ENCODE measurements at places on chromosomes 1 and 21.

- DNase-seq: no peak
Measured at GRCh38 chr1:65793359-65793732, 651 bp downstream of the PDE4B start.

- no peak for DNase-seq
Measured at GRCh38 chr1:182426442-182427430, 23.2 kb upstream of the RGSL1 start.

DNA sequence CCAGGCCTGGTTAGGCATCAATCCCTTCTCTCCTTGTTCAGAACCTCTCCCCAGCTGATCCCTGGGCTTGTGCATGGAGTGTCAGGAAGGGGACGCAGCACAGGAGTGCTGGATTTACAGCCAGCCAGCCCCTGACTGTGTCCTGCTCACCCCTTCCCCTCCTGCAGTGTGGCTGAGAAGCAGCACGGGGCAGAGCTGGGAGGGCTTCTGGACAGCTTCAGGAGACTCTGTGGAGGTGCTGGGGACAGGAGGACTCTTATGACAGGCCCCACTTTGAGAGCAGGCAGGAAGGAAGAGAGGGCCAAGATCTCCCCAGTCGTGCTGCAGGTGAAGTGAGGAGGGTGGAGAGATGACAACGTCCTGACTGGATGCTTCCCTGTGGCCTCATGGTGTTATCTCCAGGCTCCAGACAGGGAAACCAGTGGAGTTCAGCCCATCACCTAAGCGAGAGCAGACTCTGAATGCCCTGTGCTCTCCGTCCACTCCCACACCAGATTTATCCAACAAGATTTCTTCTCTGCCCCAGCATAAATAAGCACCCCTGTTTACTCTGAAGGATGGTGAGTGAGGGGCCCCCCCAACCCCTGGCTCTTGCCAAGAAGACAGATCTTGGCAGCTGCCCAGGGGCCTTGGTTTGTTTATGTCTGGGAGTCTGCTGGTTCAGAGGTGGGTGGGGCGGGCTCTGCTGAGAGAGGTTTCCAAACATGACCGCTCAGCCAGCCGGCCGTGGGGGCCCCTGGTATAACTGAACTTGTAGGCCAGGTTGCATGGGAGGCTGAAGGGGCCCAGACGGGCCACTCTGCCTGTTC is 21.3 kb downstream of the TMCC2 start:
- DNase-seq: no peak

DNA sequence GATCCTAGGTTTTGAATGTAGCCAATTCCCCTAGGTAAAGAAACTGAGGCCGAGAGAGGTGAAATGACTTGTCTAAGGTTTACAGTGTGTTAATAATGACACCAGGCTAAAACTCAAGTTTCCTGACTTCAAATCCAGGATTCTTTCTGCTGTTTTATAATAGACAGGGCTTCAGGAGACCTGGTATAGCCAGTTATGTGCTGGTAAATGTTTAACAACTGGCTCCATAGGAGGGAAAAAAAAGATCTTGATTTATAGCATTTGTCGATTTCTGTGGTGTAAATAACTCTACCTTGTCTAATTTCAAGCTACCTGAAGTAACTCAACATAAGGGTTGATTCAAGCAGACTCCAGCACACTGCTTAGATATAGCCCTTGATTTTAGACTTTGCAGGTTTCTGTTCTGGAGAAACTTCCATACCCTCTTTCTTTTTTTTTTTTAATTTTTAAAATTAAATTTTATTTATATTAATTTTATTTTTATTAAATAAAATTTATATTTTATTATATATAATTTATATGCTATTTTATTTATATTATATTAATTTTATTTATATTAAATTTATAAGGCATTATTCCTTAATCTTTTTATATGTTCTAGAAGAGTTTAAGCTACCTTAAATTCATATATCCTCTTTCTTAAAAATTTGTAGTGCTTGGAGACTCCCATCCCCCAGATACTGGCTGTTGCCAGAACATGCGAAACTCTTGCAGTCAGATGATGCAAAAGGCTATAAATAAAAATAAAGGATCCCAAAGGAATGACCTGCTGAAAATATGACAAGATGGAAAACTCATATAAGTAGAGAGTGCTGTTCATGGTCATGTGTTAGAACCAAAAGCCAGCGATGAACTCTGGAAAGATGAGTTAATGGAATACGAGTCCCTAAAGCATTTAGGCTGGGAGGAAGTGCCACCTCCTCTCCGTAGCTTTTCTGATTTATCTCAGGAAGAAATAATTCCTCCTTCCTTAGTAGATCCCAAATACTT is 35.4 kb upstream of the SRSF10 start:
- no peak for DNase-seq

DNA sequence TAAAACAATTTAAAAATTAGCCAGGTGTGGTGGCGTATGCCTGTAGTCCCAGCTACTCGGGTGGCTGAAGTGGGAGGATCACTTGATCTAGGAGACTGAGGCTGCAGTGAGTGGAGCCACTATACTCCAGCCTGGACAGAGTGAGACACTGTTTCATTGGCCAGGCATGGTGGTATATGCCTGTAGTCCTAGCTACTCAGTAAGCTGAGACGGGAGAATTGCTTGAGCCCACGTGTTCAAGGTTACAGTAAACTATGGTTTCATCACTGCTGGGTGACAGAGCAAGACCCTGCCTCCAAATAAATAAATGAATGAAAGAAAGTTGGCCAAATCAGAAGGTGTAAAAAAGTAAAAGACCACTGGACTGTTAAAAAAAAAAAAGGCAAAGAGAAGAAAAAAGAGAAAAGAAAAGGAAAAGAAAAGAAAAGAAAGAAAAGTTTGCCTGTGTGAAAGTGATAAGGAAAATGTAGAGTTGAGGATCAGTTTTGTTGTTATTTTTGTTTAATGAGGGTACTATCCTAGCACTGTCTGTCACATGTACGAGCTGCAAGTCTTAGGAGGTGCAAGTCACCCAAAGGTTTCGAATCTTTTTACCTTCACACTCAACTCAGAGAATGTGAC is 52.3 kb downstream of the LUZP1 start:
- no peak for DNase-seq

- no peak for DNase-seq
Measured at GRCh38 chr1:1894354-1895059, 3.6 kb upstream of the GNB1 start.

DNA sequence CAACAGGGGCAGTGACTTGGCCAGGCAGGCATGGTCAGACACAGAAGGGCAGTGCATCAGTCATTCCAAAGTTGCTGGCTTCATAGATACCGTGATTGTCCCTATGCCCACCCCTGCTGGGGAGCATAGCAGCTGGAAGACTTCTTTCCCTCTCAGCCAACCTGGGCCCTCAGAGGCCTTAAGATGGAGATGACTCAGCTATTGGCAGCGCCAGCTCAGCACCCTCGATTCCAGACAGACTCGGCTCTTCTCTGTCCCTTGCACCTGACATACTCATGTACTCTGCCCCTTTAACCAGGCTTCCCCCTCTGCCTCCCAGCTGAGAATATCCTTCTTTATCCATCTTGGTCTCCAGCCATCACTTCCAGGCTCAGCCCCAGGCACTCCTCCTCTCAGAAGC is 16.8 kb downstream of the SLAMF8 start:
- DNase-seq: no peak

DNA sequence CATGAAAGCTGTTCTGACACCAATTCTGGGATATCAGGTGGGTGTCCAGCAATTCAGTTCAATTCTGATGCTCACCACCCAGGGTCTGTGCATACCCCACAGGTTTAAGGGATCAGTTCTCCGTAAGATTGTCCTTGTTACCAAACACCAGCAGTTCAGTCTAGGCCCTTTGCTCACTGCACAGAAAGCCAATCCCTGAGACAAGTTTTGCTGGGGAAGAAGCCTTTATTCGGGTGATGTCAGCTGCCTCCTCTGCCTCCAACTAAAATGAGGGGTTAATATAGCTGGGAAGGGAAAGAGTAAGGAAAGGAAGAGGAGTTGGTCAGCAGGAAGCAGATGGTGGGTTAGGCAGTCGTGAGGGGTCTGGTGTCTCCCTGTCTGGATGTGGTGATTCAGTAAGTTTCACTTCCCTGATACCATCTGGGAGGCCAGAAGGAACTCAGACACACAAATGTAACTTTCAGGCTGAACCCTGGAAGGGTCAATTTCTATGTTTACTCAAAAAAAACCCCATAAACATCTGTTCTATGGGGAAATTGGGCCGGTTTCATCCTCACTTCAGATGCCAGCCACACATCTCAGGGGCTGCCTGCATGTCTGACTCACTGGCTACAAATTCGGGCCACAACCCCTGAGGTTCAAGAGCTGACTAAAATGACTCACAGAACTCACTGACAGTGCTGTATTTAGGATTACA is 83.3 kb upstream of the PGBD5 start:
- DNase-seq: no peak

DNA sequence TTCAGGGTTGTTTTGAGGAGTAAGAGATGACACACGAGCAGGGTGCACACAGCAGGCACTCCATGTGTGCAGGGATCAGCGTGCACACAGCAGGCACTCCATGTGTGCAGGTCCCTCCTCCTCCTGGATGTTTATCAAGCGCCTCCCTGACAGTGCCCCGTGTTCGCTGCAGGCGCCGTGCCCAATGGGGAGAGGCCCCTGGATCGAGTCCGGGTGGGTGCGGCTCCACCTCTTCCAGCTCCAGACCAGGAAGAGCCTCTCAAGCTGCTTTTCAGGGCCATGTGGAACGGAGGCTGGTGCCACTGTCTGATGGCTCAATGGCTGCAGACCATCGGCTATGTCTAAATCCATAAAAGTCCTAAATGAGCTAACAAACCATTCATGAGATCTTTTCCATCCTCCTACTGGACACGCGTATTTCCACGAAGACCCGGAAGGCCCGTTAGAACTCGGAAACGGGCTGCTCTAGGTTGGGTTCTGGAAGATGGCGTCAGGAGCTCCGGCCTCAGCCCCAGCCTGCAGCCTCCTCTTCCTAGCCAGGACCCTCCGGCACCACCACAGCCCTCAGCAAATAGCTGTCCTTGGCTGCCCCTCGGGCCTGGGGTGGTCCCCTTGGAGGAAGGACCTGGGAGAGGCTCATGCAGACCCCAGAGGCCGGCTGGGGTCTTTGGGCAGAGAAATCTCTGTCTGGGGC is 36.0 kb downstream of the RRP1 start:
- no peak for DNase-seq

DNA sequence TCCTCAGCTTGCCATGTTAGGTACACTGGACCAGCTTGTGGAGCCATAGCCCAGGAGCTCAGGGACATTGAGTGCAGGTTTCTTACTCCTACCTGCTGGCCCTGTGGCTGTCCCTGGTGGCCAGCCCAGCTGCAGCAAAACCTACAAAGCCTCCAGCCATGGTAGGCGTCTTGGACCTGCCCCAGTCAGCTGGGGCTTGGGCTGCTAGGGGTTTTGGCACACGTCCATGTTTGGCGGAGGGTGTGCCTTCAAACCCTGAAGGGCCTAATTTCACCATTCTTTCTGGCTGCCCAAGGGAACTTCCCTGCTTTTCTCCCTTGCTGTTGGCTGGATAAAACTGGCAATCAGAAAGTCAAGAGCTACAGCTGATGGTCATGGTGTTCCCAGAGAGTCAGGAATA is 25.4 kb downstream of the HMGCS2 start:
- DNase-seq: no peak

- no peak for DNase-seq
Measured at GRCh38 chr1:199301472-199302217, 662.8 kb downstream of the PTPRC start.

DNA sequence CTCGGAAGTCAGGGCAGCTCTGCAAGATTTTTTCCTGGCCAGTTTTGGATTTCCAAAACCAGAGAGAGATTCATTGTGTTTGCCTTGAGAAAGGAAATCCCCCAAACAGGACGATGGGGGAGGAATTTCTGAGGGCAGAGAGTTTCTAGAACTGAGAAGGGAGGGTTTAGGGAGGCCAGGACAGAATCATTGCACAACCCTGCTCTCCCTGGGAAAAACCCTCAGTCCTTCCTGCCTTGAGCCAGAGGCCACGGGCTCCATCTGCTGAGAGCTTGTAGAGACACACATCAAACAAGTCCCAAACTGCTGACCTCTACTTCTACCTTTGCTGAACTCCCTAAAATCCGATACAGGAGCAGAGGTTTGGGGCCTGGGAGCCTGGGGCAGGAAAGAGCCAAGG is 99.7 kb downstream of the NMNAT2 start:
- DNase-seq: no peak

GRCh38 chr21:23601549-23601948 is 2005.7 kb downstream of the MRPL39 start:
- no peak for DNase-seq

DNA sequence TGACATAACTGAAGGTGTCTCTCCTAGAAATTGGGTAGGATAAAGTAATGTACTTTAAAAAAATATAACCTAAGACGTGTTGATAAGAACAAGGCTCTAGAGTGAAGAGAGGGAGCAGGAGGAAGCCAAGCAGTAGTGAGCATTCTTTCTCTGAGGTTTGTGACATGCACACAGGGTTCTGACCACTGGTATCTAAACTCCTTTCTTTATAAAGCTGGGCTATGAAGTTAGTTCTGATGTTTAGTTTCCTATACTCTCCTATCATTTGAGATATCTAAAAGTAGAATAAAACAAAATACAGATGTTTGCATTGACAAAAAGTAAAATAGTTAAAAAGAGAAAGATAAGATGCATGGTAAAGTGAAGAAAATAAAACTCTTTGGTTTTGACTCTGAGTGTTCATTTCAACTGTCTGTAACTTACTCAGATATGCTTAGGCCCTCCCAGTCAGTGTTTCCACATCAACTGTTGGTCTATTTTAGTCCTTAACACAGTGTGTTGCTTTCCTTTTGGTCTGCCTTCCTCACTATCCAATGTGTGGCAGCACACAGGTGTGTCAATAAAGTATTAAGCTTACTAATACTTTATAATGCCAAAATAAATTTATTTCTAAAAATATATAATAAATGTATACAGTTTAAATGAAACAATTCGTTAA is 543.5 kb downstream of the PTPRC start:
- DNase-seq: no peak

- no peak for DNase-seq
Measured at GRCh38 chr1:66231217-66231616, 302.7 kb upstream of the SGIP1 start.

- no peak for DNase-seq
Measured at GRCh38 chr21:40331172-40331571, 463.9 kb downstream of the PCP4 start.

GRCh38 chr1:13764588-13765332 is 64.8 kb downstream of the PRDM2 start:
- DNase-seq: no peak

Data from bone marrow (tissue), 2 donors.